Stimulated activated memory B cell treated with anti-CD40 and anti-IgM and Interleukin-4, amounts not matched to agents 10 μg/mL and 1 μg/mL and 100 μg/mL, for 72 hours (primary cell): ENCODE measurements at places on chromosomes 7 and 10.

- ATAC-seq, result no peak
Observed at GRCh38 chr10:86225103-86225782, 141.4 kb downstream of the GRID1 start.

DNA sequence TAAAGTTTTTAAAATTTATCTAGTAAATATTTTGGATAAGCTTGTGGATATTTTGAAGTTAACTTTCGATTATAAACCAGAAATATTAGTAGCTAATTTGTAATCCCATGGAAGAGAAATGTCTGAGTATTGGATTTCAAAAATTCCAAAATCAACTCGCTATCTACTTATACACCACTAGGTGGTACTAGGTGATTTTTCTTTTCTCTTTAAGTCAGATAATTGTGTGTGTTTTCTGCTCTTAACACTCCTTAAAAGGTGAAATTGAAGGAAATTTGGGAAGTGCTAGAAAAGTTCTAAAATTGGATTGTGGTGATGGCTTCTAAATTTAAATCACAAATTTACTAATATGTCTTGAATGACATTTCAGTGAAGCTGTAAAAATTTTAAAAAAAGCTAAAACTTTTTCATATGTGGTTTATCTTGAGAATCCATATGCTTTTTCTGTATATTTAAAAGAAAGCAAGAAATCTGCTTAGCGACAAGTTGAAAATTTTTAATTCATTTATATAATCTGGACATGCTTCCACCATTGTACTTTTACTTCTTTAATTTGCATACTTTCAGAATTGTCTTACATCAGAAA, 90.2 kb downstream of the IPMK start:
- no peak for ATAC-seq

- ATAC-seq, result no peak
Observed at GRCh38 chr10:33009244-33010131, 51.5 kb upstream of the ITGB1 start.

GRCh38 chr10:89022734-89023133, 32.1 kb downstream of the FAS start:
- ATAC-seq, result no peak

GRCh38 chr7:124652237-124652636, 113.4 kb downstream of the GPR37 start:
- ATAC-seq, result no peak

DNA sequence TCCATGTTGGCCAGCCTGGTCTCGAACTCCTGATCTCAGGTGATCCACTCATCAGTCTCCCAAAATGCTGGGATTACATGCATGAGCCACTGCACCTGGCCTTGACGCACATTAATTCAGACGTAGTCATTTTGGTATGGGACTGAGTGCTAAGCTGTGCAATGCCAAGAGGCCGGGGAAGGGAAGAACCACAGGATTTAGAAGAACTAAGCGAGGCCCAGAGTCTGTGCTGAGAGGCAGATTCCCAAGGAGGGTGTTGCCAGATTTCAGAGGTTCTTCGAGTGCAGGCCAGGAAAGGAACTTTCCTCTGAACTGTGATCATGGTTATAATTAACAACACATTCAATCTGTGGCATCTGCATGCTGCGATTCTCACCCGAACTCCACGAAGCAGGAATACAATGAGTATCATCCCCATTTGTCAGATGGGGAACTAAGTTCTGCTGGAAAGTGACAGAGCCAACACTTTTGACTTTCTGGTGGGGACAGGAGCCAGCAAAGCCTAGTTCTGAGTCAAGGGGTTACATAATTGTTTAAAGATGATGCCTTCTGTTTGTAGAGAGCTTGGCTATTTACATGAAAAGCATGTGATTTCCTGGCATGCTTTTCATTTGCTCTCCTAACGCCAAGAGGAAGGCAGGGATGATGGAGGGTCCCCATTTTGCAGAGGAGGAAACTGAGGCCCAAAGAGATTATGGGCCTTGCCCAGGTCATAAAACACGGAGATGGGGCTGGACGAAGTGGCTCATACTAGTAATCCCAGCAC, 6.2 kb upstream of the ZAN start:
- ATAC-seq, result no peak

- ATAC-seq, result peak; percentile 31
Observed at GRCh38 chr7:131591687-131592319, 35.4 kb upstream of the PODXL start.

DNA sequence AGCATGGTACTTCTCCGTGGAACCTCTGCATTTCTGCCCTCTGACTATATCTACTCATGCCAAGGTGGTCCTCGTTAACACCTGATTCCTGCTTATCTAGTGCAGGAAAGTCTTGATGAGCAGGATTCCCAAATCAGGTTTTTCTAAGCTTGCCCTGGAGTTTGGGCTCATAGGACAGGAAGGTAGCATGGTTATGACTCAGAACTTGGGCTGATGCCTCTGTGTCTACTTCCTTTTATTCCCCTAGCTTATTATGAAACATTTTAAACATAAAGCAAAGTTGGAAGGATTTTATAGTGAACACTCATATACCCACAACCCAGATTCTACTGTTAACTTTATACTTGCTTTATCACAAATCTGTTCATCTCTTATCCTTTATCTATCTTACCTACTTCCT, 5.6 kb downstream of the SUFU start:
- ATAC-seq, result no peak

DNA sequence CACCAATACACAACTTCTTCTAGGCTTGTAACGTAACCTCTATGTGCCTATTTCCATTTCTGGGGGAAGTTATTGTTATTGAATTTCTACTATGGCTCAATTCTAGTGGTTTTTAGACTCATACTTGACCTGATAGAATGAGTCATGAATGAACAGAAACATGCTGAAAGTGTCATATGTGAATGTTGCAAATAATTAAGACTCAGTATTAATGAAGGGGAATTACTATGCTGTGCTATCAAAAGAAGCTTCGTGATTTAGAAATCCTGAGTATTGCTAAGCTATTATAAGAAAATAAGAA, 135.1 kb upstream of the ZWINT start:
- ATAC-seq, result no peak

- no peak for ATAC-seq
Observed at GRCh38 chr7:126843336-126843735, 409.4 kb downstream of the GRM8 start.

DNA sequence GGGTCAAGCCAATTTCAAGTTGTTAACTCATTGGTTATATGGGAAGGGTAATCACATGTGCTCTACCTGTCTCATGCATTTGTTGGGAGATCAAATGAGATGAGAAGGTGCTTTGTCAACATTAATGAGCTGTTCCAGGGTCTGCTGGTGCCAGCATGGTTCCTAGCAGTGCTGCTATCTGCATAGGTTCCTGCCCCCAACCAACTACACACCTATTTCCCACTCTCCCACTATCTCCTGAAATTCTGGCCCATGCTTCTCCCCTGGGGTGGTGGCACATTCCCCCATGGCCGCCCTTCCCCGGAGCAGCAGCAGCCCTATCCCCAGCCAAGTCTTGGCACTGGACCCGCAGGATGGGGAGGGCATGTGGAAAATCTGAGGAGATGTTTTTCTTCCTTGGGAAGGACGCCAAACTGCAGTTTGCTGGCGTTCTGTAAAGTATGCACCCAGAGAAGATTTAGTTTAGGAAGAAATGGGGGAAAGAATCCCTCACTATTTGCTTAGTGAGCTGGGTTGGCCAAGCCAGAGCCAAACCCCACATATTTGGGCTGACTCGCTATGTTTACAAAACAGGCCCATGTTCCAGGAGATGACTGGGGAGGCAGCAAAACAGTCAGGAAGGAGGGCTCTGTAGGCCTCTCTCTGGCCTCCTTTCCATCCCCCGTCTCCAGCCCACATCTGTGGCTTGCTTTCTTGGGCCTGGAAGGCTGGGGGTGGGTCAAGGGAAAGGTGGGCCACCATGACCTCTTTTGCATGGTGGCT, 42.5 kb downstream of the PPP1R3C start:
- no peak for ATAC-seq

DNA sequence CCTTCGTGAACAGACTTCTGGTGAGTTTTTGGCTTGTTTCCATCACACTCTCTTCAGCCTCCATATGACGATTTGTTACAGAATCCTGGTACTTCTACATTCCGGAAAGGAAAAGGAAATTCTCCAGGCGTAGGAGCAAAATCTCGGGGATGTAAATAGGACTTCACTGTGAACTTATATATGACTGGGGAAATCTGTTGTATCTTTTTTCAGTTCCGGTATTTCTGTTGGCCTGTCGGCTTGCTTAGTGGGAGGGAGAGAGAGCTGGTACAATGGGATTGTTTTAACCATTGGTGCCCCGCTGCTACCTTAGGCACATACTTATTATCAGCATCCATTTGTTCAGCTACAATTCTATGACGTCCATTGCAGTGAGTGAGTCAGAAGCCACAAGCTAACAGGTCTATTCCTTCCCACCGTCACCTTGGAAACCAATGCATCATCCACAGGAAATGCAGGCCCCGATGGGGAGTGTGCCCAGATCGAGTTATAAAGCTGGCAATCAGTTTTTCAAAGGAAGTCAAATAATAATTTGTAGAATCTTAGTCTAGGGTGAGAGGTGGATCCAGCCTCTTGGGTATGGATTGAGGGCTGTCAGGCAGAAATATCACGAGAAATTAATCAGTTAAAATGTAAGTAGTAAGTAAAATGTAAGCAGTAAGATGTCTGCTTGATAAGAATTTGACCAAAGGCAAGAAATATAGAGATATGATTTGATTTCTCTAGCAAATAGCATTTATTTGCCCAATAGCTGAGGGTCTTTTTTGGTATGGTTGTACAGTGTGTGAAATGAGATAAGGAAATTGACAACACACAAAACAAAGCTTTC, 92.0 kb upstream of the MKLN1 start:
- peak; percentile 4 for ATAC-seq

DNA sequence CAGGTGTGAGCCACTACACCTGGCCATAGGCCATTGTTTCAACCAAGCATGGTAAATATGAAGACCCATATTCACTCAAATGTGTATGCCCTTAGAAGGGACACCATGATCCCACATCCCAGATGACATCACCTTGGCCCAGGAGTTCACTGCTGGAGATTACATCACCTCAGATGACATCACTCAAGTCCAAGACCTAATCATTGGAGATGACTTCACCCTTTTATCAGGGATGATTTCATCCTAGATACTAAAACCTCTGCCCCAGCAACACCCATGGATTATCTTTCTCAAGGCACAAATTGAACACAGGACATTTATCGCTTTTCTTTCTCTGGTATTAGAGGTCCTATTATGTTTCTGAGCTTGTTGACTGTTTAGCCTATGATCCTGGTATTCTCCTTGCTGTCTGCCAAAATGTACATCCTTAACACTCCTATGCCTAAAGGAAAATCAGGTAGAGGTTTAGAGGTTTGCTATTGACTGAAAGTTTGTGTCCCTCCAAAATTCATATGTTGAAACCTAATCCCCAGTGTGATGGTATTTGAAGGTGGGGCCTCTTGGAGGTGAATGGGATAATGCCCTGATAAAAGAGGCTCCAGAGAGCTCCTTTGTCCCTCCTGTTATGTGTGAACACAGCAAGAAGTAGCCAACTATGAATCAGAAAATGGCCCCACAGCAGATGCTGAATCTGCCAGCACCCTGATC, 9.8 kb upstream of the CYP2C18 start:
- ATAC-seq, result no peak
